ENCODE measurements at places on chromosomes 1 and 21. TPM values are rescaled to one million over a fixed set of nuclear protein-coding genes. Genes with fewer than 3 reads are reported as not detected.
A peak's percentile ranks its signal among the peaks of the same experiment; 100 is the strongest.

CYP4A22 gene
- not detected for total RNA-seq

GSTM5 gene
- total RNA-seq, result not detected

NPPB gene
- total RNA-seq, result 78.9 TPM

EPHB2 gene
- total RNA-seq, result 94.2 TPM

CELA2A gene
- total RNA-seq, result not detected

TNNI3K gene
- 0.36 TPM for total RNA-seq

S1PR1 gene
- total RNA-seq, result 0.63 TPM

YBEY gene
- 21.4 TPM for total RNA-seq

- peak; percentile 70 for DNase-seq
These were observed at the start of gene LHX4 for GRCh38 chr1:180229483-180230415. LHX4 (plus strand) TSS chr1:180230264; CDS start chr1:180230530, 266 bp downstream.

GRCh38 chr1:119219711-119220110, 79.3 kb upstream of the WARS2 start:
- DNase-seq, result no peak

GRCh38 chr1:27686223-27686990, 14.4 kb upstream of the IFI6 start:
- DNase-seq, result no peak

DNA sequence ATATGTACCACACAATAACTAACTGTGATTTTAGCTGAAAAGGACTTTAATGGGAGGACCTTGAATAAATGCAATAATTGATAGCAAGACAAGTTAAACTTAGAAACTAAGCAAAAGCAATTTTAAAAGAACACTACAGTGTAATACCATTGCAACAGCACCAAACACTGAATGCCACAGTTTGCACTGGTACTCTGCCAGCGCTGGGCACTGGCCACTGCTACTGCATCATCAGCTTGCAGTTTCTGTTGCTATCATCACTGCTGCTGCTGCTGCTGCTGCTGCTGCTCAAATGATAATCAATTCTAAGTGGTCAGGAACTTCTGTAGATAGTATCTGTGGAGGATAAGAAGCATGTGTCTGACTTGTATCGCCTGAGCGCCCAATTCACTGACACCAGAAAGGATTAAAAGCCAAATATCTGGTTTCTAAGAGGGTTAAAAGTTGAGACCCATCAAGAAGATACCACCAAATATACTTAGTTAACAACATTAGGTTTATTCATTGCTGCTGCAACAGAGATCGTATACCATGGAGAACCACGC, 306.9 kb downstream of the LRRC40 start:
- no peak for DNase-seq

- DNase-seq, result peak; percentile 55
These were observed 14.3 kb downstream of the SLC2A1 start for GRCh38 chr1:42944246-42944928.

DNA sequence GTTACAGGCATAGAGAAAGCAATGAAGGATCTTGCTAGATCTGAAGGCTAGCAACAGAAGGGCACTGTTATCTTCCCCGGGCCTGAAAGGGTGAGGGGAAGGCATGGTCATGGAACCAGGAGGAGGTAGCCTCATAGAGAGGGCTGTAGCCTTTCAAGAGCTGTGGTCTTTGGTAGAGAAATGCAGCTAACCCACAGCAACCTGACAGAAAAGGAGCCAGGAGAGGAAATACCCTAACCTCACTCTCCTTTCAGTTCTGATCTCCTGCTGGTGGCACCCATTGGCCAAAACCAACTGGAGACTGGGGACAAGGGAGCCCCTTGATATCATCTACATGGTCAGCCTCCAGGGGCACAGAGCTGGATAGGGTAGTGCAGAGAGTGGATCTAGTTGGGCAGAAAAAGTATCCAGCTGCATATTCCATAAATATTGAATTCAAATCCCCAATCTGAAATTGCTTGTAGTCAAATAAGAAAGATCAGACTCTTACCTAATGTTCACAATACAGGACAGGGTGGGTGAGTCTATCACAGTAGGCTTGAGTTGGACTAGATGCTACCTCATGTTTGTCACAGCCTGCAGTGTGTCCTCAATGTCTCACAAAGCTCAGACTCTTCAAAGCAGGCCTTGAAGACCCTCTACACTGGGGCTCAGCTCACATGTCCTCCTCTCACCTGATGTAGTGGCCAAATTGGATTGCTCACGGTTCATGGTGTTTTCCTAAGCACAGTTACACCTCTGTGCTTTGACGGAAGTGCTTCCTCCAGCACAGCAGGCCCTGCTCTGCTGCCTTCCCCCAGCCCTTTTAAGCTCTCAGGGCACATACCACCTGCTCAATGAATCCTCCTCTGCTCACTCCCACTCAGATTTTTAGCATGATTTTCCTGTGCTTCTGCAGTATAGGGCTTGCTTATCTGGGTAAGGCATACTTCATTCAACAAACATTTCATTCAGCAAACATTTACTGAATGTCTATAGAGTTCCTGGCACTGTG, 74.1 kb upstream of the JUN start:
- DNase-seq, result no peak

DNA sequence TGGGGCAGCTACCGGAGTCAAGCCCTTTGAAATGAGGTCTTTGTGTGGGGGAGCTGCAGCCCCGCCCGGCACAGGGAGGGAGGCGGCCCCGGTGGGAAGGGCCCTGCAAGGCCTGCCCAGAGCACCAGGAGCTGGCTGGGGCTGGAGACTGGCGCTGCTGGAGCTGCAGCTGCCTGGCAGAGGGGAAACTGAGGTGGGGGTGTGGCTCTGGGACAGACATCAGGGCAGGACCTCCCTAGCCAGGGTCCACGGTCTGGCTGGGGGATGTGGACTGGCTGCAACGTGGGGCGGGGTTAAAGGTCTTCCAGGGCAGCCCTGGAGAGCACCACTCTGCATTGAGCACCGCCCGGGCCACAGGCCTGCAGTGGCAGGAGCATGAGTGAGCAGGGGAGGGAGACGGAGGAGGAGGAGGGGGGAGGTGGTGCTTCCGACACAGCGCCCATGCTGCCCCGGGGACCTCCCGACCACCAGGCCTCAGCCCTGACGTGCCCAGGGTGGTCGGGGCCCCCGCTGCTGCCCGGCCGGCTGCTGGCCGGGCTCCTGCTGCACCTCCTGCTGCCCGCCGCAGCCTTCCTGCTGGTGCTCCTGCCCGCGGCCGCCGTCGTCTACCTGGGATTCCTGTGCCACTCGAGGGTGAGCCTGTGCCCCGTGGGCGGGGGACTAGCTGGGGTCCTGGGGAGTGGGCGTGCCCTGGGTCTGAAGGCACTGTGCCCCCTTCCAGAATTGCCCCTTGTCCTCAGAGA, 4.8 kb upstream of the ANKRD65 start:
- no peak for DNase-seq

DNA sequence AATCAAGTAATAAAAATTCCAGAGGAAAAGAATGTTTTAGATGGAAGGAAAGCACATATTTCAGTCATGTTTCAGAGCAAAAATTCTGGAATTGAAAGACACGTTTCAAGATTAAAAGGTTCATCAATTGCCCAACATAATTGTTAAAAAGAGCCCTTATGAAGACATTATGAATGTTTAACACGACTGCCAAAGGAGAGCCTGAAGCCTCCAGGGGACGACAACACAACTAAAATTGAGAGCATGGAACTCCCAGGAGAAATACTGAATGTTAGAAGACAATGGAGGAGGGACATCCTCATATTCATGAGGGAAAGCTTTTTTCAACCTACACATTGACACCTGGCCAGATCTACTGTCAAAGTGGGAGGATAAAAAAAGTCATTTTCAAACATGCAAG, 16.0 kb downstream of the OR2T11 start:
- peak; percentile 46 for DNase-seq

DNA sequence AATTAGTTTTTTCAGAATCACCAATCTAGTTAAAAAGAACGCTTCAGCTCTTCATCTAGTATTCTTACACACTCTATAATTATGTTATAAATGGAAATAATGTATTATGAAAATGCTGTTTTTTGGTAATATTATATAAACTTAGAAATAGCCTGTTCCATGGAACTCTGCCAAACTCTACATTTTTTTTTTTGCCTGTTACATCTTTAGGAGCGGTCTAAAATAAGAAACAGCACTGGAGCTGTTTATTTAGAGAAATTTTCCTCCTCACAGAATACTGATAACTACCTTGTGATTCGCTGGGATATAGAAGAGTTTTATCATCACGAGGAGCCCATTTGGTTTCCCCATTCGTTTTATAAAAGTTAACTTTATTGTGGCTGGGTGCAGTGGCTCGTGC, 58.5 kb downstream of the PKN2 start:
- no peak for DNase-seq
